Ecto neural progenitor cell (in vitro differentiated cells): ENCODE measurements at places on chromosomes 1 and 21.

- DNase-seq = no peak
These were observed 2.2 kb downstream of the FBXO28 start for GRCh38 chr1:224116131-224116530.

- no peak for DNase-seq
These were observed 103.4 kb downstream of the WDR4 start for GRCh38 chr21:42775891-42776290.

DNA sequence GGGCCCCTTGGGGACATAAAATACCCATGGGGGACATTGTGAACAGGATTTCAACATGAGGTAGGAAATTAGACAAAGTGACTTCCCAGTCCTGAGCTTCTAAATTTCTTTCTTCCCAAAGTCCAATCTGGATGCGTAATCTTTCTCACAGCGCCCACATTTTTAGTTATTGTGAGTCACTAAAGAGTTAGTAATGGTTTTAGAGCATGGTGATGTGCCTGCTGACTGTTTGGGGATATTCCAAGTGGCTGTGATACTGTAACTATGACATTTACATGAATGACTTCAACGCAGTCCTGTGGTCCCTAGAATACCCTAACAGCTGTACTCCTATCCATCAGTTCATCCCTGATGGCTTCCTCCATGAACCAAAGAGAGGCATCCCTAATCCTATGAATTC lies 224.0 kb upstream of the COA6 start:
- no peak for DNase-seq

DNA sequence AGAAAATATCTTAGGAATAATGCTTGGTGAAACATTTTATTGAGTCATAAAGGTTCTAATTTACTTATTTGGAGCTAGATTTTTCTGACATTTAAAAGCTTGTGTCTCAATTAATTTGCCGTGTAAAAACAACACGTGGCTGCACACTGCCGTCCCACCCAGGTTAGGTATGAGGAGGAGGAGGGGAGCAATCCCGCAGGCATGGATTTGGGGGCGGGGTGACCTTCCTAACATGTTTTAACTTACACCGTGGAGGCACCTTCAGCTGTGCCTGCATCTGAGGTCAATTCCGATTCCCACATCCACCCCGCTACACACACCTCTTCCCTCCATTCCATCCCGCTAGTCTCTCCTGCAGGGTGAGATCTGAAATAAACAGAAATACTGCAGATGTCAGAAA lies 28.5 kb upstream of the UMODL1 start:
- DNase-seq = no peak

DNA sequence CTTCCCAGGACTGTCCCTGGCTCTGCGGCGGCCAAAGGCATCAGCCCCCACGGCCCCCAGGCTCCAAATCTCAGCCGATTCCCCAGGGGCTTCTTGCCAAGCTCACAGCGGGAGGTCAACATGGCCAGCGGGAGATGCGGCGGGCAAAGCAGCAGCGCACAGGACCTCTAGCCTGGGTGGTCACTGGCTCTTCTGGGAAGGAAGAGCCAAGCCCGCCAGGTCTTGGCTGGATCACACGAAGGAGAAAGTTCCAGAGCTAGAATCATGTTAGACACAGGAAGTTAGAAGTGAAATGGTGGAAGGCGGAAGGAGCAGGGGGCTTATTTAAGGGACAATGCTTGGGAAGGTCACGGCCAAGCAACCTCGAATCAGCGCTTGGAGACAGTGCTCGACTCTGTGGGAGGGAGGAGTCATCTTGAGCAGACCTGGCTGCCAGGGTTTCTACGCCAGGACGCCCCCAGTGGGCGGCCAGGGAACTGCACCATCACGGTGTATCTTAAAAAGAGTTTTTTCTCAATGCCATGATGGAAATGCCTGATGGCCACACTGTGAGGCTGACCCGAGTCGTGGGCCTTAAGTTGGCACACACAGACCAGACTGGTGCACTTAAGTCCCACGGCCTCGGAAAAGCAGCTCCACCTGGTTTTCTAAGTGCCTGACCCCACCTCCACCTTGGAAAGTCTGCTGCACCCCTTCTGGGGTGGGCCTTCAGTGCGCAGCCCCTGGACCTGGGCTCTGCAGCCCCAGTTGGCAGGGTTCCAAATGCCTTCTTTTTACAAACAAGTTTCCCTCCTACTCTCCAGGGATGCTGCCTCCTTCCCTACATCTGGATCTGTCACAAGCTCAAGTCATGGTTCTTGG lies 29.3 kb downstream of the SLC66A1 start:
- peak; percentile 85 for DNase-seq

DNA sequence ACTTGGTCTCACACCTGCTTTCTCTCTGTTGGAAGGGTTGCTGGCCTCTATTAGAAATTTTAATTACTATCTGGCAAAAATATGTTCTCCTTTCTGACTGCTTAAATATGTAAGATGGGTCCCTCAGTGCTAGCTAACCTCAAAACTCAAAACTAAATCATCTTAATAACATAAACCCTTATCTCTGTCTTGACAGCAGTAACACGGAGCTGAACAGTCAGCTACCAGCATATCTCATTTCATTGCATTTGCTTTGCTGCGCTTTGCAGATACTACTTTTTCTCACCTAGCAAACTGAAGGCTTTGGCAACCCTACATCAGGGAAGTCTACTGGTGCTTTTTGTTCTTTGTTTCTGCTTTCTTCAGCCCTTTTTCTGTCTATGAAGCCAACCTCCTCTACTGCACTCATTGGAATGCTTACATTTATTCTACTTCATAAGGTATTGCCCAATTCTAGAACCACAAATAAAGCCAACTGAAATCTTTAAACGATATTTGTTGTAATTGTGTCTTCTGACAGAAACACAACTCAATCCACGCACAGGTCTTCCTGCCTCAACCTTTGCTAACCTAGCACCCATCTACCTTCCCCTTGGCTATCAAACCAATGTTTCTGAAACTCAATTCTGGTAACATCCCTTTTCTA lies 95.6 kb downstream of the RERE start:
- DNase-seq = no peak

DNA sequence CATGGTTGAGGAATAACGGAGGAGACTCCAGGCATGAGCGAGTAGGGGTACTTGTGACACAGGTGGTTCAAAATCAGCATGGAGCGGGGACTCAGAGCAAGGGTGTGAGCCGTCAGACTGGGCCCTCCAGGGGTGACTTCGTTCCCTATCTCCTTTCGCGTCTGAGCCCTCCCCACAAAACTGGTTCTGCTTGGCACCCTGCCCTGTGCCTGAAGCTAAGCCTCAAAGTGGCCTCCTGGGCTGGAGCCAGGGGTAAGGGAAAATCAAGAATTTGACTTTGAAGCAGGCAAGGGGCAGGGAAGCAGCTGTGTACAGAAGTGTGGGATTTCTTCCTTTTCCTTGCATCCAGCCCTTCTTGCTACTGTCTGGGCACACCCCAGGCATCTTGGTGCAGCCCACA lies 331.5 kb upstream of the AJAP1 start:
- no peak for DNase-seq

DNA sequence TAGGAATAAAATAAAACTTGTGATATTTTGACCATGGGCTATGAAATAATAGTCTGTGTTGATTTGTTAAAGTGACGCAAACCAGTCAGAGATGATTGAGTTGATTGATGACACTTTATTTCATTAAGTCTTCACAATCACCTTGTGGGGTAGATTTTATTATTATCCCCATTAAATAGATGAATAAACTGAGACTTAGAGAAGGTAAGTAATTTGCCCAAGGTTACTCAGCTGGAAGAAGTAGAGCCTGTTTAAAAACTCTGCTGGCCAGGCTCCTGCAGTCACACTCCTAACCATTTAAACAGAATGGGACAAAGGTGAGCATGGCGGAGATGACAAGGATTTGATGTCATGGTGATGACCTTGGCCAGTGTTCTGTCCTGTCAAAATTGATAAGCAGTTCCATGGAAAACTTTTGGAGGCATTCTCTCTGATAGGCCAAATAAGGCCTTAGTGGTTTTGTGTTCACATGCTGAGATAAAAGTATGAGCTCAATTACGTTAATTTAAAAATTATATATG lies 22.7 kb upstream of the MCOLN3 start:
- DNase-seq = no peak

DNA sequence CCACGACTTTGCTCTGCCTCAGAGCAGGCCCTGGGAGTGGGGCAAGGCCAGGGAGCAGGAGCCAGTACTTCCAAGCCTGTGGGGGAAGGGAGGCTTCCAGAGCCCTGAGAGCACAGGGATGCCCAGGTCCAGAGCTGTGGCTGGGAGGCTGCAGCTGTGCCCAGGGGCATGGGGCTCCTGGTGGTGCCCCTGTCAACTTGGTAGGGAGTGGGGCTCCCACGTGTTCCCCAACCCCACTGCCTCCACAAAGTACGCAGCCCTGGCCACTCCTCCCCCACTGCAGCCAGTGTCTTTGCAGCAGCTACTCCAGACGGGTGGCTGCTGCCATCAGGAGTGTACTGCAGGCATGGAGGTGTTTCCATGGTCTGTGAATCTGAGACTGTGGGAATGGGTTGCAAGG lies 294.1 kb upstream of the SNX7 start:
- no peak for DNase-seq

GRCh38 chr1:192713921-192714320 lies 78.0 kb downstream of the RGS13 start:
- no peak for DNase-seq

GRCh38 chr1:94063379-94063778 lies 57.6 kb downstream of the ABCA4 start:
- no peak for DNase-seq

DNA sequence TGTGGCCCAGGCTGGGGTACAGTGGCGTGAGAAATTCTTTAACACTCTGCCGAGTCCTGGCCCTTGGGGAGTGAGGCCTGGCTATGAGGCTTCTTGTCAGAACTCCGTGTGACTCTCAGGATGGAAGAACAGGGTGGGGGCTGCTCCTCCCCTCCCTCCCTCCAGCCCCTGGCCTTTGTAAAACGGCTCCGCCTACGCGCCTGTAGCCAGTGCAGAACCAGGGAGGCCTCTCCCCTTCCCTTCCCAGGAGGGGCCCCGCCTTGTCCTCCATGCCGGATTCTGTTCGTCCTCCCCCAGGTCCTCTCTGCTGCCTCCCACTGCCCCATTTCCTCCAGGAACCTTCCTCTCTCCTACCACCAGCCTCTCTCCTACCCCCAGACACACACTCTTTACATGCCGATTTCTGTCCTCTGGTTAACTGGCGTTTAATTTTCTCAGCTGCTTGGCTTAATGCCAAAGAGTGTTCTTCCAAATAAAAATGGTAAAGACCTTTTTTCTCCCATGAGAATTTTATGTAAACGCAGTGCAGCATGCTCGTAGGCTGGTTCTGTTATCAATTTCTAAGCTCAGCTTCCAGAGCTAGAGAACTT lies 21.0 kb downstream of the PDE9A start:
- peak; percentile 79 for DNase-seq

- DNase-seq = no peak
These were observed 54.6 kb upstream of the COL18A1 start for GRCh38 chr21:45350206-45350854.

DNA sequence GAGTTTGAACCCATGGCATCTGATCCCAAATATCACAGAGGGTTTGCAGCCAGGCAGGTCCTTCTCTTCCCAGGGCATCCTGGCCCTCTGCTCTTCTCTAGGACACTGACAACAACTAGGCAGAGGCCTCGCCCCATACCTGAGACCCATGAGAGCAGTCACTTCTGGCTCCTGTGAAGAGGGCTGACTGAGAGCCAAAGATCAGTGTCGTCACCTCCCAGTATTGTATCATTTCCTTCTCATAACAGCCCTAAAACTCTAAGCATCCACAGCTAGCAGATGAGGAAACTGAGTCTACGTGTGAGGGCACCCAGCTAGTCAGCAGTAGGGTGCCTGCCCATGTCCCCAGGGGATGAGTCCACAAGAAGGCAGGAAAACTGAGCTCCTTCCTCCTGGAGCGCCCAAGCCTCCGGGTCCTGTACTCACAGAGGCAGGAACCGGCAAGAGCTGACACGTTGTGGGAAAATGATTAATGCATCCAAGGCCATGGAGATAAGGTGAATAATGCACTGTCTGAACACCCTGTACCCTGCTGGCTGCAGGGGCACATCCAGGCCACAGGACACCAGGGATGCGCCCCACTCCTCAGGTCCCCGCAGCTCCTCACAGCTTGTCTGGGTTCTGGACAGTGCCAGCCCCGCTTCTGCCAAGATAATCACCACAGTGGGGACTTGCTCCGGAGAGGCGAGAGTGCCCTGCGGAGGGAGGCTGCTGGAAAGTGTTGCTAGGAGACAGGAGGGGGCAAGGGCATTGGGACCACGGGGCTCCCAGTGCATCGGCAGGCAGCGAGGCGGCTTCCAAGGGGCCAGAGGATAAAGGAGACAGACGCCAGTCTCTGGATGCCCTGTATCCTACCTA lies 340.0 kb downstream of the NPHP4 start:
- peak; percentile 51 for DNase-seq

DNA sequence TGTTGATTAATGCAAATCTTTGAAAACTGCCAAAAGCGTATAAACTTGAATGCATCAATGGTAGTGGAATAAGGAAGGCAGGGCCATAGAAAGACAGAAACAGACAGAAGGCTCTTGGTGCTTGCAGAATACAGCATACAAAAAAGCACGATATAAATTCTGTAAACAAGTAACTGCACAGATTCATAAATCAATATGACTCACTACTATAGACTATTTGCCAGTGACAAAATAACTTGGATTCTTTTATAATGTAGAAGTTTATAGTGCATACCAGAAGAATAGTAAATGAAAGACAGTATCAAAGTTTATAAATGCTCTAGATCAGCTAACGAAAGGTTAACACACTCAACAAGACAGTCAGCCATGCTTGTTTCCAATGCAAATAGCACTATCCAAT lies 349.6 kb downstream of the PTBP2 start:
- no peak for DNase-seq

DNA sequence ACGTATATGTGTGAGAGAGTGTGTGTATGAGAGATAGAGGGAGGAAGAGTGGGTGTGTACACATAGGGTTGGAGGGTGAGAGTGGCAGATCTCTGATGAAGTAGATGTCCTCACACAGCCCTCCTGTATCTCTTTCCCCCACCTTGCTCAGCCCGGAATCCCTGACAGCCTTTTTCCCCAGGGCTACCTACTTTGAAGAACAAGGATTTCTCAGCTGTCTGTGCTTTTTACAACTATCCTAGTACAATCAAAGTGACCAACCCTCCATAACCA lies 29.1 kb upstream of the CADM3 start:
- no peak for DNase-seq

DNA sequence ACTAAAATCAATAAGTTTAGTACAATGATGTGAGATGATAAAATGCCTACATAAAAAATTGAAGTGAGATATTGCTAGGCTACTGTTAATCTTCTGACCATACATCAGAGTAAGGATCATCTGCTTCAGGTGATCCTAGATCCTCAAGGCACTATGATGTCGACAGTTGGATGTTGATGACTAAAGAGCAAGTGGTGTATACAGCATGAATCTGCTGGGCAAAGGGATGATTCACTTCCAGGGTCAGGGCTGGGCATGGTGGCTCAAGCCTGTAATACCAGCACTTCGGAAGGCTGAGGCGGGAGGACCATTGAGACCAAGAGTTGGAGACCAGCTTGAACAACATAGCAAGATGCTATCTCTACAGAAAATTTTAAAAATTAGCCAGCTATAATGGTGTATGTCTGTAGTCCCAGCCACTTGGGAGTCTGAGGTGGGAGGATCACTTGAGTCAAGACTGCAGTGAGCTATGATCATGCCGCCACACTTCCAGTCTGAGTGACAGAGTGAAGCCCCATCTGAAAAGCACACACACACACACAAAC lies 24.6 kb downstream of the NUF2 start:
- DNase-seq = no peak
